ENCODE measurements at places on chromosomes 7 and 10.

GRCh38 chr7:149772956-149773434 lies 393 bp downstream of the ZNF467 start:
- peak; percentile 26 for DNase-seq

DNA sequence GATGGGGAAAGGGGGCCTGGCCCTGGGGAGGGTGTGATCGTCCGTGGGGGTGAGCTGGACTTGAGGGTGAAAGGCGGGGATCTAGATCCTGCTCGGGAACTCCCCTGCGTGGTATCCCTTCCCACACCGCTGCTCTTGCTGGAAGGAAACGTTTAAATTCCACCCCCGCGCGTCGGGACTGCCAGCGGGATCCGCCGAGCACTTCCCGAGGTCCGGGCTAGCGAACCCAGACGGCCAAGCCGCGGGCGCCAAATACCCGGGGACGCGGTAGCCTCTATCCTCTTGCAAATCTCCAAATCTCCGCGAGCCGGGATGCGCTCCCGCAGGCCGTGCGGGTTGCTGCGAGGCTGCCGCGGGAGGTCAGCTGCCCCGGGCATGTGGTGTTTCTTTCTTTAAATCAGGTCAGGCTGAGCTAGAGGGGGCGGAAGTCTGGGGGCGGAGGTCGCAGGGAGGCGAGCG lies 904 bp downstream of the NPTX2 start:
- DNase-seq: no peak

DNA sequence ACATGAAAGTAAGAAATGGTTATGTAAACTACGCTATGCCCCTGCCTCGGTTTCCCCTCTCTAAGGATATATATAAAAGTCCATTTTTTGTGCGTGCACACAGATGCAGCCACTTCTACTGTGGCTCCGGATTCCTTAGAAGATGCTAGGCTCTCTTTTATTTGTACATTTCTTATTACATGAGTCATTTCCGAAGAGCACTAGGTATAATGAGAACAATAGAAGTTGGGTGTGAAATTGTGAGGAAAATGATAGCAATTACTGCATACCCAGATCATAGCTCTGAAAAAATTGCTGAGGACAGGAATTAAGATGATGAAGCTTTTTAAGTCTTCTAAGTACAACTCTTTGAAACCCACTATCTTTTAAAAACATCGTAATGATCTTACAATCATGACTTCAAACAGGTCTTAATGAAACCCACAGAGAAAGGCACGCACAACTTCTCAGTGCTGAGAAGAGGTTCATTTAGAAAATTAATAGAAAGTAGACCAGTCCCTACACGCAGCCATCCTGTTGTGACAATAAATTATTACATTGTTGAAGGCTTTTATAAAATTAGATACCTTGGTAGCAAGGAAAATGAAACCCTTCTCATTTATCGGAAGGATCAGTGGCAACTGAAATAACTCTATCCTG lies 96.2 kb upstream of the FGFR2 start:
- DNase-seq: no peak

DNA sequence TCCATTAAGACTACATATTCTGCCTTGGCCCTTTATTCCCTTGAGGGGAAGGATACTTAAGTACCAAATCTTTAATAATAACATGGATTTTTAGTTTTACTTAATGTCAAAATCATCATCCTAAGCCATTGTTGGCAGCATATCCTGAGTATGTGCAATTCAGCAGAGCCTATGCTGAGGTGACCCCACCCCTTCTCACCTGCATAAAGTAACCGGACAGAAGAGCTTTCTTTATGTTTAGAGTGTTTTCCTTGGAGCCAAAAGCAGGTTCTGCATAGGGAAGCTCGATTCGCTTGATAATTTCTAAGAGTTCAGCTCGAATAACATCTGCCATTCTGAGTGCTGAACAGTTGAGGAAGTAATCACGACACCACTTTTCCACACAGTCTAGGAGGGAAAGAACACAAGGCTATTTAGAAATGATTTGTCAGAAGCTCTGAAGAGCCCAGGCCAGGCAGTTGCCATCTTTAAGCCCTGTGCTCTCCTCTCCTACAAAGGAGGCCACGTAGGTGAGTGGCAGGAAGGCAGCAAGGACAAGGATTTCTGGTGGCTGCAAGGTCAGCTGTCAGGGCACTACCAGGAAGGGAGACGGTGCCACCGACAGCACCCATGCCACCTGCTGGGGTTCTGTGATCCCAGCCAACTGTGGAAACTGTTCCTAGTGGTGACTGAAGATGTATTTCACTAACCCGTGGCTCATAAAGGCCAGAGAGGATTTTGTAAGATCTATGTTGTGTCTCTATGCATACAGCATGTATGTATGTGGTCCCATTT lies 15.6 kb downstream of the BCCIP start:
- no peak for DNase-seq

GRCh38 chr10:122141821-122142640 lies 129.1 kb upstream of the BTBD16 start:
- DNase-seq: no peak

GRCh38 chr7:139086454-139086853 lies 23.1 kb downstream of the ZC3HAV1 start:
- no peak for DNase-seq

GRCh38 chr7:69208276-69208675 lies 390.0 kb upstream of the AUTS2 start:
- DNase-seq: no peak

All from stimulated activated CD4-positive, alpha-beta T cell treated with anti-CD3 and anti-CD28 coated beads, Interleukin-12 subunit alpha, Interleukin-12 subunit beta, amount 100 ng/mL, for 48 hours (primary cell).